ENCODE measurements at places on chromosomes 7 and 10.

DNA sequence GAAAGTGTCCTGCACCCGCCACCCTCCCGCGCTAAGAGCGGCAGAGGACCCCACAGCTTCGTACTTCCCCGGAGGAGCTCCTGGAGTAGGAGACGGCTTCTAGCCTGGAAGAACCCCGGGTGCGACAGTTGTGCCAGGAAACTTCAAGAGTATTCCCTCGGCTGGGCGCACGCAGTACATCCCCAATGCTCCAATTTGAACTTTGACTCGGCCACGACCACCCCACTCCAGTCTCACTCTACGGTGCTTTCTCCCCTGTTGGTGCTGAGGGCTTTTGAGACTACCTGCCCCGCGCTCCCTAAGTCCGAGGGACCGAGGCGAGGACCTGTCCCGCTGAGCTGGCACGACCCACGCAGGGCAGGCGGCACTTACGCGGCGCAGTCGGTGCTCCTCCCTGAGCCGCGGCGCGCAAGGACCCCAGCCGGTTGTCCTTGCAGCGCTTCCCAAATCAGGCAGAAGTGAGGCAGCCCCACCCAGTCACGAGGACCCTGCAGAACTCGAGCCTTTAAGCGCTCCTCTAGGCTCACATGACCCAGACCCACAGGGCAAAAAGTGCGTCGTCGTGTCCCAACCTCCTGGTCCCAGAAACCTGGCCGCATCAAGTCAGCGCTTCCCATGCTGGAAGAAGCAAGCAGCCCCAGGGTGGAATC, at the start of gene CPVL:
Gene CPVL, minus strand, starts transcription at position 481 of the 650 bp plus-strand sequence. CDS start 25,476 bp downstream, outside the sequence.
- no peak for DNase-seq

DNA sequence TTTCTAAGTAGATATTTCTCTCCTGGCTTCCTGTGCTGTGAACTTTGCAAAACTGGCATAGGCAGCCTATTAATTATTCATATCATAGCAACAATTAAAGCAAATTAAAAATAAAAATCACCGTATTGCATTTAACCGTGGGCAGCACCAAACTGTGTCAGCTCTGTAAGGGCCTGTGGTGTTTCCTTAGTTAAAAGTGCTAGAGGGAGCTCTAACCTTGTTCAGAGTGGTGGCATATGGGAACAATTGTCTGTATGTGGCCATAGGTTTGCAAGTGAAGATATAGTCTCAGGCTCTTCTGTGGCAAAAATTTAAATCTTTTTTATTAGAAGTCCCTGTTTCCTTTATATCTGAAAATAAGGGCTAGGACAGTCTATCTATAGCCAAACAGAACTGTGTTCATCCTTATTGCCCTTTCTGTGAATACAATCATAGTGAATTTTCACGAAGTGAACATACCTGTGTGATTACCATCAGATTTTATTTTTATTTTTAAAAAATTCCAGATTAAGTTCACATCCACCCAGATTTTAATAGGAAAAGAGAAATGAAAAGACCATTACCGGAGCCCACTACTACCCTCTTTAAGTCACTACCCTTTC, 92.6 kb downstream of the POLL start:
- no peak for DNase-seq

DNA sequence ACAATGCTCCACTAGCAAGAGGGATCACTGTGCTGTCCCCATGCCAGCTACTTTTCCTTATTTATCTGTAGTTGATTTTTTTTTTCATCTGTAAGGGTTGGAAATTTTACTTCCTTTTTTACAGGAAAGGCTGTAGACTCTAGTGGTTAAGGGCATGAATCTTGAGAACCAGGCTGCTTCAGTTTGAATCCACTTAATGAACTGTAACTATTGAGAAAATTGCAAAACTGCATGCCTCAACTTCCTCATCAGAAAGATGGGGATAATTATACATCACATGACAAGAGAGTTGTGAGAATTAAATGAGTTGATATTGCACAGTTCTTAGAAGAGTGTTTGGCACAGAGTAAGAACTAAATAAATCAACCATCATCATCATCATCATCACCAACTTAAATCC, 106.4 kb upstream of the GSDME start:
- no peak for DNase-seq

DNA sequence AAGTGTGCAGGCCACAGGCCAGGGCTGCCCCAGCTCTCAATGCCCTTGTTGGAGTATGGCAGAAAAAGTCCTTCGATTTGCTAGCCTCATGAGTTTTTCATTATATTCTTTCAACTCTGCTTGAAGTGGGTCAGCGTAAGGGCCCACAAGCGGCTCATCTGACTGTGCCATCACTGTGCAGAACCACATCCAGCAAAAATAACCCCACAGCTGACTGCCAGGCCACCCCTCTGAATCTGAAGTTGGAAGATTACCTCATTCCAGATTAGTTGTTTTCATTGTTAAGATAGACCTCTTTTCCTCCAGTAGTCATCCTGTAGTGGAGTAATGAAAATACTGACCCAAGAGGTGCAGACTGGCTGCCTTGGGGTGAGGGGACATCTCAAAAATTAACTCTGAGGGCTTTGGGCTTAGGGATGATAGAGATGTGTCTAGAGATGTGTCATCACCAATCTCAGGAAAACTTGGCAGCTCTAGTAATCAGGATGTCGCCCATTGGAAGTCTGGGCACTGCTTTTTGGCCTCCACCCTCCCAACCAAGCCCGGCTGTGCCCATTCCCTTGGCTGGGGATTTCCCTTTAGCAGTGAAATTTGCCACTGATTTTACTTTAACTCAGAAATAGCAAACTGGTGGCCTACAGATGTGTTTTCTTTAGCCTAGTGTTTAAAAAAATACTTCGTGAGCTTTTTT, 164.3 kb downstream of the LCOR start:
- no peak for DNase-seq

- no peak for DNase-seq
These were observed 27.0 kb downstream of the MMD2 start for GRCh38 chr7:4931943-4932342.

DNA sequence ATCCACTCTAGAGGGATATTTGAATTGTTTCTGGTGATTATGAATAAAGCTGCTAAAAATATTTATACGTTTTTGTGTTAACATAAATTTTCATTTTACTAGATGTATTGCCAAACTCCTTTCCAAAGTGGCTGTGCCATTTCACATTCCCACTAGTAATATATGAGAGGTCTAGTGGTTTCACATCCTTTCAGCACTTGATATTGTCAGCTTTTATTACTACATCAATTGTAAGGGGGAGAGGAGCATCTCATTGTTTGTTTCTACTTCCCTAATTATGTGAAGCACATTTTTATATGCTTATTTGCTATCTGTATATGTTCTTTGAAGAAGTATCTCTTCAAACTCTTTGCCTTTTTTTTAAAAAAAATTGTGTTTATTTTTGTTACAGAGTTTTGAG, 184.5 kb downstream of the ADK start:
- no peak for DNase-seq

DNA sequence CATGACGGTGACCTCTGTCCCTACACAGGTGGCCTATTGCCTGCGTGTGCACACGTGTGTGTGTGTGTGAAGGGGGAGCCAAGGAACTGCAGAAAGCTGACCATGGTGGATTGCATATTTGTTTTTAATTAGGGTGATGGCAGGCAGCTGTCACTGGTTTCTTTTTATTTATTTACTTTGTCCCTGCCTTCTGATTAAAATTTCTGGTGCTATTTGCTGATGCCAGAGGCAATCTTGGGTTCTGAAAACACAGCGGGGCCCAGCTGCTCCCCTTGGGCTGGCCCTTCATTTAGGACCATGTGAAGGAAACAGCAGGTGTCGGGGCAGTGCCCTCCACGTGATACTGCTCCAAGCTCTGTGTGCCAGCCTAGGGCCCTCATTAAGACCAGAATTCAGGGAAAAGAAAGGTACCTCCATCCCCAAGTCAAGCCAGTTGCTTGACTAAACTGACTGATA, 71.3 kb upstream of the PODXL start:
- no peak for DNase-seq

- DNase-seq, result no peak
These were observed 131.6 kb upstream of the NPY start for GRCh38 chr7:24152356-24152755.

GRCh38 chr7:75867390-75867717, 11.5 kb upstream of the RHBDD2 start:
- no peak for DNase-seq

GRCh38 chr10:132168571-132169030, 18.1 kb upstream of the DPYSL4 start:
- DNase-seq, result no peak

DNA sequence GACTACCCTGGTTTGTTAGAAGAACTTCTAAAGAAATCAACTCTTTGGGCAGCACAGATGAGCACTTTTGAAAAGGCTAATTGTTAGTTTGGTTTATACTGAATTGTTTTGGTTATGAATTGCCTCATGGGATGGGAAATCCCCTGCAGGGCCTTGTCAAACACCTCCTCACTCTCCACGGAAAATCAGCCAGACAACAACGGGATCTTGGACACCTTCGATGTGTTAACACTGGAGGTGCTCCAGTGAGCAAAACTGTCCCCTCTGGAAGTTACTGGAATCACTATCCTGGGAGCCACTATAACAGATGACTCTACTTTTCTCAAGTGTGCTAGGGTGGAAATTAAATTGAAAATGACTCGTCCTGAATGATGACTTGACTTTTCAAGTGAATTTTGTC, 38.7 kb downstream of the CDK6 start:
- no peak for DNase-seq

DNA sequence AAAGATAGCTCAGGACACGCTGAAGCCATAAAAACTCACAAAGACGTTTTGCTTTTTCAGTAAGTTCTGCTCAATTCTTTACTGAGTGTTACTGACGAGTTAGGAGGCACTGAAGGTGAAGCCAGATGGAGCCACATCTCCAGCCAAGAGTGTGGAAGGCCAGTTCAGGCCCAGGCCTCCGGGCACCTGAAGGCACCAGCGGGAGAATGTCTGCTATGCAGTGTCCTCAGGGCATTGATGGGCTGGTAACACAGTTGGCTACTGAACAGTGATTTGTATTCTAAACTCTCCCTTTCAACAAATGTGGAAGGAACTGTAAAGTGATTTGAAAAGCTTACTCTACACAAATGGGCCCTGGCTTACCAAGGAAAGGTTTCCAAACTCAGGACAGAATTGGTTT, 64.8 kb upstream of the SVIL start:
- DNase-seq, result no peak

DNA sequence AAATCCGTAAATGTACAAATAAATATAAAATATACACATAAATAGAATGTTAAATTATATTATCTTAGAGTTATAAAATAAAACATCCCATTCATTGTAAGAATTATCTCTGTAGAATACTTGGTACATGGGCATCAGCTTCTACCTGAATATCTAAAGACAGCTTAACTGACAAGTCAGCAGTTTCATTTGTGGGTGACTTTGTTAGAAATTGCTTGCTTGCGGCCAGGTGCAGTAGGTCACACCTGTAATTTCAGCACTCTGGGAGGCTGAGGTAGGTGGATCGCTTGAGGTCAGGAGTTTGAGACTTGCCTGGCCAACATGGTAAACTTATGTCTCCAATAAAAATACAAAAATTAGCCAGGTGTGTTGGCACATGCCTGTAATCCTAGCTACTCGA, 14.6 kb downstream of the PCGF6 start:
- DNase-seq, result no peak

- DNase-seq, result no peak
These were observed 75.6 kb downstream of the CCDC6 start for GRCh38 chr10:59830601-59831259.

DNA sequence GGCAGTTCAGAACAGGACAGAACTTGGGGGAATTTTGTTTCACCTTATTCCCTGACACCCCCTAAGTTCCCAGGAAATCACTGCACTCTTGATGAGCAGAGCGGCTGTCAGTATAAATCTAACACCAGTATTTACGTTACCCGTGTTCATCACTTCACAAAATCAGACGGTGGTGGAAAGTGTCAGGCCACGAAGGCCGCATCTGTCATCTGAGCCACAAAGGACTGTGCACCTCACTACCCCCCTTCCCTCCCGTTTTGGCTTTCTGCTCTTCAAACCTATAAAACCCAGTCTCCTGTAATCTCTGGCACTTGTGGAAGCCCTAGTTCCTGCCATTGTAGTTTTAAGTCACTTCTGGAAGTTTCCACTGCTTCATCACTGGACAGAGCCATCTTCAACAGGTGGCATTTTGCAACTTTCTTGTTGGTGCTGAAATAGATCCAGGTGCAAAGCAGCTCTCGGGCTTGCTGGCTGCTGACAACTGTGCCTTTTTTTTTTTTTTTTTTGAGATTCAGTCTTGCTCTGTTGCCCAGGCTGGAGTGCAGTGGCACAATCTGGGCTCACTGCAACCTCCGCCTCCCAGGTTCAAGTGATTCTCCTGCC, 9.5 kb downstream of the ZFAND2A start:
- DNase-seq, result no peak

- DNase-seq, result no peak
These were observed 71.4 kb upstream of the NFKB2 start for GRCh38 chr10:102324061-102324460.

DNA sequence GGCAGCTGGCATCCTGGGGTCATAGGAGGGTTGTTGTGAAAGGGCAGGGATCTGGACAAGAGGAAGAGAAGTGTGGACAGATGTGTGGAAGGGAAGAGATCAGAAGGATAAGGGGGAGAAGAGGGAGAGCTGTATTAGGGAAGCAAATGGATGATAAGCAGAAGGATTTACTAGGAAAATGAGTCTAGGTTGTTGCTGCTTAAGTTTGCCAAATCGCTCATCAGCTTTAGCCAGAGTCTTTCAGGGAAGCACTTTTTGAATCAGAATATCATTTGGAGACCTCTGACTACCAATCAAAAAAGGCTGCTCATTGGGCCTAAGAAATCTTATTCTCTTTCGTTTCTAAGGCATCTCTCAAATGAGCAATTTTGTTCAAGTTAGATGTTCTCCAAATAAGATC, 2.6 kb upstream of the CSGALNACT2 start:
- DNase-seq, result no peak

- no peak for DNase-seq
These were observed 62.3 kb downstream of the TMEM26 start for GRCh38 chr10:61390851-61391250.

GRCh38 chr7:145050415-145050814, 214.6 kb upstream of the TPK1 start:
- DNase-seq, result no peak

- DNase-seq, result no peak
These were observed 20.6 kb downstream of the BBIP1 start for GRCh38 chr10:110898391-110898790.
